Activated CD8-positive, alpha-beta memory T cell treated with anti-CD3 and anti-CD28 coated beads for 1 hour (primary cell): ENCODE measurements at places on chromosomes 12 and 14.

DNA sequence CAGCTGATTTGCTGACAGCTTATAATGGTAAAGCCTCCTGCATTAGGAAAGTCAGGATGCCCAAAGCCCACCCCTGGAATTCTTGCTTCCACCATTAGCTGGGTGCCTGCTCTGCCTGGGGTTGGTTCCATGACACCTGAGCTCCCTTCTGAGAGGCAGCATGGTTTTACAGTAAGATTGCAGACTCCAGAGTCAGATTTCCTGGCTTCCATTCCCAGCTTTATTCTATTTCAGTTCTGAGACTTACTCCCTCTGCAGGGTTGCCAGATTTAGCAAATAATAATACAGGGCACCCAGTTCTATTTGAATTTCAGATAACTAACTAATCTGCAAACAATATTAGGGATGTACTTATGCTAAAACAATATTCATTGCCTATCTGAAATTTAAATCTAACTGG is 12.2 kb downstream of the STAB2 start:
- DNase-seq, result no peak

GRCh38 chr12:89932954-89933353 is 224.3 kb upstream of the ATP2B1 start:
- DNase-seq, result no peak

DNA sequence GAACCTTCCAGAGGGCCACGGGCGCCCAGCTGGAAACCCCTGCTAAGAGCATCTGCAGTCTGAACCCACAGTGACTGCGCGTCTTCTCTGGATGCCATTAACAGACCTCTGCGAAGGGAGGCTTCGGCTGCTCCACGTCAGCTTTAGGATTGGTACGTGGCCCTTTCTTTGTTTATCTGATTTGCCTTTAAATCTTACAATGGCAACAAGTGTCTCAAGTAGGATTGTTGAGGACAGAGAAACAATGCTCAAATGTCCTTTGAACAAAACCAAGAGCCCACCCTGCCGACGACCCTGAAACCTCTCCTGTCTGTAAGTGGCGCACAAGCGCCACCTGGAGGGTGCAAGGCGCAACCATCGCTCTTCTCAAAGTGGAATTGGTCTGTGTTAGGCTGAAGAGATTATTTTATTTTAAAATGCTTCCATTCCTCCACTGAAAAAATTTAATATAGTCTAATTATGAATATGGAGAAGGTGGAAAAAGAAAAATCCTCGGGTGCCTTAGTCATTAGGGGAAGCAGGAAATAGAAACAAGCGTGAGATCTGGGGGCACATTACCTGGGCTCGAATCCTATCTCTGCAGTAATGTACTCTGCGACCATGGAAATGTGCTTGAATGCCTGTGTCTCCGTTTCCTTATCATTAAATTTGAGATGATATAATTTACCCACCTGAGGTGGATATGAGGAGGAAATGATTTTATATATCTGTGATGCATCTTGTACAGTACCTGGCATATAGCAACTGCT is 82.6 kb upstream of the PTPRB start:
- DNase-seq, result no peak

DNA sequence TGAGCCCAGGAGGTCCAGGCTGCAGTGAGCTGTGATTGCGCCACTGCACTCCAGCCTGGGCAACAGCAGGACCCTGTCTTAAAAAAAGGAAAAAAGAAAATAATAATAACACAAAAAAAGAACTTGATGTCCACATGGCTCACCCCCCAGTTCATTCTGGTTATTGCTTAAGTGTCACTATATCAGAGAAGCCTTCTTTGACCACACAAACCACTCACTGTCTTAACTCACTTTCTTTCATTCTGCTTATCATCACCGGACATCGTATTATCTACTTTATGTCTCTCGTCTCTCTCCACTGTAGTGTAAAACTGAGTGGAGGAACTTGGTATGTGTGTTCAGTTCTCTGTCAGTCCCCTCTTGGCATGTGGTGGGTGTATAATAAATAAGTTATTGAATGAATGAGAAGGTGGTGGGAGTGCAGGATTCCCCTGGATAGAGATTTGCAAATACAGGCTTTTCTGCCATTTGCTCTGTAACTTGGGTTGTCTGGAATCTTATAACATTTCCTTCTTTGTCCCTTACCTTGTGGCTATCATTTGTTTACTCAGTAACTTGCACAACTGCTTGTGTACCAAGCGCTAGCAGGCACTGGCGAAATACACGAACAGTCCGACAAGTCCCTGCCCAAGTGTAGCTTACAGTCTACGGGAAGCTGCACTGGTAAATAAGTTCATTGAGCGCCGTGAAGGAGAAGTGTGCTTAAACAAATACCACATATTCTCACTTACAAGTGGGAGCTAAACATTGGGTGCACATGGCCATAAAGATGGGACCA is 86.6 kb upstream of the TRAF3 start:
- DNase-seq, result no peak

GRCh38 chr14:57692671-57693070 is 173.2 kb downstream of the SLC35F4 start:
- DNase-seq, result no peak

- DNase-seq, result no peak
These were observed 116.8 kb upstream of the NAP1L1 start for GRCh38 chr12:76201316-76201715.

- no peak for DNase-seq
These were observed 98.0 kb downstream of the BBS10 start for GRCh38 chr12:76250256-76250655.

- DNase-seq, result no peak
These were observed 382.2 kb downstream of the GRIN2B start for GRCh38 chr12:13599176-13599575.

DNA sequence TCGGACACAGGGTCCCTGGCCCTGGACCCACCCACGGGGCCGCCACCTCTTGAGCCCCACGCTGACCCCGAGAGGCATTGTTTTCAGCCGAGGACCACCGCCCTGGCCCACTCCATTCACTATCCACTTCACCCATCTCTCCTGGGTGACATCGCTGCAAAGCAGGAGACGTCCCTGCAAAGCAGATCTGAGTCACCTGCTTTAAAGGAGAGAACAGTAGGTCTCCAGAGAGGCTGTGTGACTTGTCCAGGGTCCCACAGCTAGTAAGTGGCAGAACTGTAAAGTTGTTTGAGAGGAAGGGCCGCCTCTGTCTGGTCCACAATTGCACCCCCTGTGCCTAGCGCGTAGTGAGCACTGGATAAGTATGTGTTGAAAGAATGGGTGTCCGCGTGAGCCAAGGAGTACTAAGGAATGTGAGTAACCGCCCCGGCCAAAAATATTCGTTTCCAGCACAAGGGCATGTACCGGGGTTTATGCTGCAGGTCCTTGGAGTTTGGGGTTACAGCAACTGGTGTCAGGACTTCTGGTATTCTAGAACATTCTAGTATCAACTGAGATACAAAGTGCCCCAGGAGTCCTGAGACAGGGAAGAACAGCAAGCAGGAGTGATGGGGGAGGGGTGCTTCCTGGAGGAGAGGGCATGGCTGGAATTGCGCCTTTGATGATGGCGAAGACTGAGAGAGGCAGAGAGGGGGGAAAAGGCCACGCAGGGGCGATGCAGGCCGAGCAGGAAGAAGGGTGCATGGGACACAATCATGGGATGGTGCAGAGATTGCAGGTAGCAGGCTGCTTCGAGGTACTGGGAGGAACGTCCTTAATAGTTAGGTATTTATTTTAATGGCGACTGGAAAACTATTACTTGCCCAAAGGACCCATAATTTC is 91.1 kb downstream of the SCARB1 start:
- DNase-seq, result no peak

GRCh38 chr14:56205881-56206280 is 87.7 kb downstream of the PELI2 start:
- no peak for DNase-seq

DNA sequence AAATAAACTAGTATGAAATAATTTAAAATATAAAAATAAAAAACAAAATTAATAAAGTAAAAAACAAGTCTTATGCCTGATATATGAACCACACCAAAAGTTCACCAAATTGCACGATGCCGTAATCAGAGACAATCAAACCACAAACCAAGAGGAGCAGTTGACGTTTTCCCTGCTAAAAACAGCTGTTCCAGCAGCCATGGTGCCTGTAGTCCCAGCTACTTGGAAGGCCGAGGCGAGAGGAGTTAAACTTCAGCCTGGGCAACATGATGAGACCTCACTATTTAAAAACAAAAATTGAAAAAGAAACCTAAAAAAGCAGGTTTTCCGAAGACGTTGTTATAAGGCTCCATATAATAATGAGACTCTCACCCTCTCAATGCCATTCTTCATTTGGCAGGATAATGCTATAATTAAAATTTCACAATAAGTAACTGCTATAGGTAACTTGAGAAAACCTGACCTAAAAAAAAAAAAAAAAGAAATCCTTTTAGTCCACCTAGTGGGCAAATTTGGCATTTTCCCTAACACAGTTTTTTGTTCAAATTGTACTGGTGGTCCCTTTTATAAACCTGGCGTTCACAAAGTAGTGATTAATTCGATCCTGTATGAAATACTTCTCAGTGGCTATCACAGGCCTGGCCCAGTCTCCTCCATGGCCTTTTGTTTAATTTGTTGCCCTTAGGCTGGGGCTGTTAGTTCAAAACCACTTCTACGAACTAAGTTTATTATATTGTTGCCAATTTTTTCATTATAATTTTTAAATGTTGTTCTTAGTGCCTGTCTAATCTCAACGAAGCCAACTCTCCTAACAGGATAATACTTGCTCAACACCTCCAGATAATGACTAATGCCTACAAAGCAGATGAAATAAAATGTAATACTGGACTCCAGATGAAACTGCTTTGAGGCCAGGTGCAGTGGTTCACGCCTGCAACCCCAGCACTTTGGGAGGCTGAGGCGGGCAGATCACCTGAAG is 62.1 kb downstream of the TNFAIP2 start:
- DNase-seq, result no peak

GRCh38 chr14:47226877-47227520 is 448.4 kb downstream of the MDGA2 start:
- no peak for DNase-seq

DNA sequence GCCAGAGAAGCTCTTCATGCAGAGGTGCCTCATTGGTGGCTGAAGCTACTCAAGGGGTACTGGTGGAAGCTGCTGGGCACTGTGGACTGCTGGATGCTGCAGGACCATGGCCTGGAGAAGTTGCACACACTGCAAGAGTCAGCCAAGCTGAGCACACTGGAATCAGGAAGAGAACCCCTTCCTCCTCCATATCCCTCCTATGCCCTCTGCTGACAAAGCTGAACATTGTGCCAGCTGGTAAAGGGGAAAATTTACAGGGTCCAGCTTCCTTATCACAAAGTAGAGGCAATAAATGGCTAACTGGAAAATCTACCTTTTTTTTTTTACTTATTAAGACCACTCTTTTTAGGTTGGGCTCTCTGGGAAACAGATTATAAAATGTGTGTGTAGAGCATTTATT is 6.5 kb downstream of the CCDC175 start:
- no peak for DNase-seq

DNA sequence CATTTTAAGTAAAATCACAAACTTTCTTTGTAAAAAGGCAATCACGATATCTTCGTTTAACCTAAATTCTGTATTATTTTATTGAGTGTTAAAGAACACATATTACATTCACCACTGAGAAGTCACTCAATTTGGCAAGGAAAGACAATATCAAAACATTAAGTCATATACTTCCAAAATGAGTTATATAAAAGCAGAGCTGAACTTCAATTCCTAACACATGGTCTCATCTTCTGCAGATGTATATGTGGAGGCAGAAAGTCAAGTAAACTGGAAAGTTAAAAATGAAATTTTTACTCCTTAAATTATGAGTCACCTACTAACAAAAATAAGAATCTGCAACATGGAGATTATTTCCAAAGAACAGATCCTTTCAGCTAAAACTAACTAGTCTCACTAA is 28.7 kb downstream of the BMAL2 start:
- DNase-seq, result no peak

- no peak for DNase-seq
These were observed 51.6 kb downstream of the RPS6KA5 start for GRCh38 chr14:91008759-91009409.

DNA sequence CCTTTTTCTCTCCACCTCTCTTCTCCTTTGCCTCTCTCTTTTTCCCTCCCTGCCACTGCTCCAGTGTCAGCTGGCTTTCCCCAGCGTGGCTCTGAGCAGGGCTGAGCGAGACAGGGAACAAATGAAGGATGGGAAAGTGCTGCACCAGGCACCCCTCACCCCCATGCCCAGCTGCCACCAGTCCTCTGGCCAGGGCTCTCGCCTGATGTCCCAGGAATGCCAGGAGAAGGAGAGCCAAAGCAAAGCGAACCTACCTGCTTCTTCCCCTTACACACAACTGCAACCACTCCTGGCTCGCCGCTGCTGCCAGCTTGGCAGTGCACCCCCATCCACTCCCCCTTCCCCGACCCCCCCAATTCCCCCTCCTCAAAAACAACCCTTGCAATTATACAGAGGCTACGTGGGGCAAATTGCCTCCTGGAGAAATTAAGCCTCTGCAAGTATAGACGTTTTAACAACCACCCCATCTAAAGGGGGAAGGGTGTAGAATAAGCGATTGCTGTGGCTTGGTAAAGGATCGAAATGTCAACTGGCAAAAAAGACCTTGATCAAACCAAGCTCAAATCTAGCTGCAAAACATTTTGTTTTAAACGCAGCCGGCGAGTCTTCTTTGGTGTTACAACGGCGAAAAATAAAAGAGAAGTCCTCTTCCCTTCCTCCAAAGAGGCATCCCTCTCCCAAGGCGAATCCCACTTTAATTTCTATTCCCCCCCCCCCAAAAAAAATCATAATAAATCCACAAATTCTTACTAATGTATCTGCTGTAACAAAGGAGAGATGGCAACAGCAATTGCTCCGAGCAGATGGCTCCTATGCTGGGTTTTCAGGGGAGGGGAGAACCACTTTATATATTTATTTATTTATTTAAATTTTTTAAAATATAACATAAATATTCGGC is 2.9 kb downstream of the BCL11B start:
- no peak for DNase-seq

DNA sequence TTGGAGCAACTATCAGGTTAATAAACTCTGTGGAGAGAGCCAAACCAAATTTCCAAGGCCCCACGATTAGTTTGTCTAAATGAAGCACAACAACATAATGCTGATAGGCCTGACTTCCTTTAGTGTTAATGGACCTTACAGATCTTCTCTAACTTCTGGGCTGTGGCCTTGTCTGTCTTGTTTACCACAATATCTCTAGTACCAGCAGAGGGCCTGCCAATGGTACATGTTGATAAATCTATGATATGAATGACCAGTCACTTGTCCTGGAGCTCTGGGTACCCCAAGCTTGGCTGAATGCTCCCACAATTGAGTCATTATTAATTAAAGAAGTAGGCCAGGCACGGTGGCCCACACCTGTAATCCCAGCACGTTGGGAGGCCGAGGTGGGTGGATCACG is 78.9 kb upstream of the CISTR start:
- no peak for DNase-seq

GRCh38 chr12:125604976-125605375 is 539.7 kb downstream of the AACS start:
- DNase-seq, result no peak
